ENCODE measurements at places on chromosomes 4 and X. TPM values are rescaled to one million over a fixed set of nuclear protein-coding genes. Genes with fewer than 3 reads are reported as not detected.

- no peak for DNase-seq
These were observed 70.7 kb downstream of the SUPT20HL2 start for GRCh38 chrX:24243188-24243587.

DNA sequence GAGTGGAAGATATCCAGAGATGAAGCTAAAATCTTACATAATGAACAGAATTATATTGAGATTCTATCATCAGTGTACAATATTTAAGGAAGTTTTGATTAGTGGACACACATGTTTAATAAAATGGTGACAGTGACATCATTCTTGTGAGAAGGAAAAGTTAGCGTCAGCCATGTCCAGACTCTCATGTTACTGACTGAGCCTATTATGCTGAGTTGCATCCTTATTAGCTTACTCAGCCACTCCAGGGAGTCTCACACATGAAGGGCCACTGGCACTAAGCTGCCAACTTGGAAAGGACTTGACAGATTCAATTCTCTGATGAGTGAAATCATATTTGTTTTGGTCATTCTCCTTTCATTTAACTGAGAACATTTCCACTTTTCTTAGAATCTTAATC lies 170.6 kb downstream of the BANK1 start:
- DNase-seq, result no peak

DNA sequence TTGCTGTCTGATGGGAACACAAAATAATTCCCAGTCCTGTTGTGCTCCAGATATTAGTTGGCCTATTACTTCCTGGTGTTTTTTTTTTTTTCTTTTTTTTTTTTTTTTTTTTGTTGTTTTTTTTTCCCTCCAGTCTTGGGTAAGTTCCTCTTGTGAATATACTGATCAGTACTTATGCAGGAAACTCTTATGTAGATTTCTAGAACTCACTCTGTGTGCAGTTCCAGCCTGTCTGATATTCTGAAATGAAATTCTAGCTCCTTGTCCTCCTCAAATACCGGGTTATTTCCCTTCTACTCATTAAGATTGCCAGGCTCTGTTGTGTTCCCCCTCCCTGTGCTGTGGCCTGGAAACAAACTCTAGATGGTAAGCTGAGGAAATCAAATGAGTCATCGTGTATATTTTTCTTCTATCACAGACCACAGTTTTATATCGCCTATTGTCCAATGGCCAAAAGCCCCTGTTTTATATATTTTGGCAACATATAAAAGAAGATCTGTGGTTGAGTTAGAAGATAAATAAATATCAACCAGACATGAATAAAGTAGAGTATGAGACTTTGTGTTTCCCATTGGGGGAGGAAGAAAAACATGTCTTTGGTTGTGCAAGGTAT lies 124.3 kb upstream of the UGT8 start:
- peak; percentile 17 for DNase-seq

The MAGEA2 gene
- total RNA-seq, result not detected

Measured in spinal cord (tissue), 10 donors.